A549 treated with Hydrocortisone at 1 μM for 4 hours (cell line): ENCODE measurements at places on chromosomes 7 and 10. TPM values are rescaled to one million over a fixed set of nuclear protein-coding genes. Genes with fewer than 3 reads are reported as not detected.

ELMO1 gene
- total RNA-seq = 2.8 to 4.0 TPM (median 3.0 TPM) in 5 replicates

DLX6 gene
- not detected in 5 replicates for total RNA-seq

RPEL1 gene
- 0.06 TPM in 1 of 5 replicates, not detected in the others for total RNA-seq

C7orf57 gene
- total RNA-seq = 0.12 to 0.31 TPM (median 0.26 TPM) in 5 replicates

ATG9B gene
- total RNA-seq = 0.34 to 1.1 TPM (median 0.70 TPM) in 5 replicates

SVOPL gene
- not detected in 5 replicates for total RNA-seq

SPDYE2 gene
- total RNA-seq = 0.05 TPM in 1 of 5 replicates, not detected in the others

EN2 gene
- total RNA-seq = 0.68 to 0.97 TPM (median 0.83 TPM) in 5 replicates

ODAD2 gene
- total RNA-seq = 0.05 TPM in 1 of 5 replicates, not detected in the others

GPR15LG gene
- total RNA-seq = not detected in 5 replicates

SEMA3E gene
- 1.4 to 2.7 TPM (median 2.3 TPM) in 5 replicates for total RNA-seq

FAM24A gene
- total RNA-seq = not detected in 5 replicates

SMKR1 gene
- total RNA-seq = 7.0 to 11.1 TPM (median 10.4 TPM) in 5 replicates

SLC16A9 gene
- total RNA-seq = 0.08 to 0.13 TPM (median 0.12 TPM) in 5 replicates

DYDC1 gene
- not detected in 5 replicates for total RNA-seq

SLC13A1 gene
- total RNA-seq = not detected in 5 replicates

CDH23 gene
- total RNA-seq = 1.9 to 3.1 TPM (median 2.2 TPM) in 5 replicates

PPP1R3C gene
- 19.9 to 28.4 TPM (median 24.2 TPM) in 5 replicates for total RNA-seq

HMX3 gene
- total RNA-seq = 0.08 to 0.13 TPM in 2 of 5 replicates, not detected in the others

DLD gene
- total RNA-seq = 81.8 to 151 TPM (median 92.1 TPM) in 5 replicates

ACSL5 gene
- 0.29 to 0.46 TPM (median 0.41 TPM) in 5 replicates for total RNA-seq

SPDYE6 gene
- not detected in 5 replicates for total RNA-seq

CPEB3 gene
- 0.26 to 0.40 TPM (median 0.33 TPM) in 5 replicates for total RNA-seq

C10orf53 gene
- not detected in 5 replicates for total RNA-seq

NOS3 gene
- total RNA-seq = 0.33 to 0.51 TPM (median 0.38 TPM) in 5 replicates

LDB3 gene
- 0.06 to 0.20 TPM (median 0.12 TPM) in 5 replicates for total RNA-seq

HOGA1 gene
- 1.9 to 2.8 TPM (median 2.4 TPM) in 5 replicates for total RNA-seq

SUGCT gene
- 0.58 to 1.4 TPM (median 0.73 TPM) in 5 replicates for total RNA-seq

FFAR4 gene
- total RNA-seq = 0.06 to 0.12 TPM (median 0.08 TPM) in 5 replicates

SFTPD gene
- total RNA-seq = 0.23 to 0.33 TPM (median 0.24 TPM) in 5 replicates

PTF1A gene
- total RNA-seq = not detected in 5 replicates

PYROXD2 gene
- 3.9 to 5.1 TPM (median 4.7 TPM) in 5 replicates for total RNA-seq

CLIP2 gene
- 12.1 to 16.6 TPM (median 14.0 TPM) in 5 replicates for total RNA-seq

ZNF518A gene
- total RNA-seq = 6.2 to 8.7 TPM (median 7.1 TPM) in 5 replicates

ACBD7 gene
- total RNA-seq = 0.97 to 1.4 TPM (median 1.1 TPM) in 5 replicates

NRCAM gene
- total RNA-seq = 72.8 to 129 TPM (median 96.6 TPM) in 5 replicates

GCK gene
- total RNA-seq = not detected in 5 replicates

CALHM1 gene
- total RNA-seq = not detected in 5 replicates

CCDC201 gene
- total RNA-seq = not detected in 5 replicates

ICA1 gene
- total RNA-seq = 1.2 to 1.7 TPM (median 1.5 TPM) in 5 replicates

PILRA gene
- total RNA-seq = 3.3 to 5.4 TPM (median 5.2 TPM) in 5 replicates
